ENCODE measurements at places on chromosomes 11 and 22.

GRCh38 chr11:117391181-117391580 lies 63.5 kb downstream of the CEP164 start:
- no peak for DNase-seq

GRCh38 chr11:64863391-64864060 lies 14.9 kb downstream of the EHD1 start:
- DNase-seq = no peak

DNA sequence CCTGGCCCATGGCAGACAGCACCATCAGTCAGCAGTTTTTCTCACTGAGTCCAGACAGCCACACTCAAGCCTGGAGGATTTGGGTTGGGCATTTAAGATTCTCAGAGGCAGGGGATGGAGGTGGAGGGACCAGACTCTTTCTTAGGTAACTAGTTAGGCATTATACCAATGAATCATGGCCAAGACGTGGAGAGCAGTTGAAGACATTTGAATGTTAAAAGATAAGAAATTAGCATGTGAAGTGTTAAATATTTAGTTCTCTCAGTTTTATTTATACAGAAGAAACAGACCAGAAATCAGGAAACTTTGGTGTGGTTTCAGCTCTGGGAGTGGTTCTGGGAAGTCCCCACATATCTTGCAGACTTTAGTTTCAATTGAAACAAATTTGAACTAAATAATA lies 9.9 kb downstream of the GTF2H1 start:
- no peak for DNase-seq

DNA sequence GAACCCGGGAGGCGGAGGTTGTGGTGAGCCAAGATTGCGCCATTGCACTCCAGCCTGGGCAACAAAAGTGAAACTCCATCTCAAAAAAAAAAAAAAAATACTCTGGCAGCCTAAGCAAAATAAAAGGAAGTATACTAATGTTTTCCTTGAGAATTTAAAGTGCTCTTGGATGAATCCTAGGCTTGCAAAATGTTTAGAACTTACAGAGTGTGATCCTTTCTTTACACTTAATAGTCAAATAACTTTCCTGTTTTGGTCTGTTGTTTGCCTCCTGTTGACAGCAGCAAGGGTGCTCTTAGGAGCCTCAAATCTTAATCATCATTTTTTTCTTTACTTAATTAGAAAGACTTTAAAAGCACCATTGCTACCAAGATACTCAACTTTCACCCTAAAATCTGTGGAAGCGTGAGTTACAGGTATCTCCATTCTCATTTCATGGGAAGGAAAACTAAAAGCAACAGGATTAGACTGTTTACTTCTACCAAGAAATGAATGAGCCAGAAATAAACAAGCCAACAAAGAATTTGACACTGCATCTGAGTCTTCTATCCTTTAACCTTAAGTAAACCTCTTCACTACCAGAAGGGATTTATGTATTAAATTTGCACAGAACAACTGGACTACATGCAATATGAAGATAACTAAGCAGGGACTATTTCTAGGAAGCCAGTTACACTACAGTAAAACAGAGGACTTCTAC lies 38.7 kb upstream of the CRTAM start:
- no peak for DNase-seq

- no peak for DNase-seq
Observed at GRCh38 chr11:75269896-75270295, 29.3 kb downstream of the TPBGL start.

- no peak for DNase-seq
Observed at GRCh38 chr11:24131698-24132097, 365.2 kb upstream of the LUZP2 start.

DNA sequence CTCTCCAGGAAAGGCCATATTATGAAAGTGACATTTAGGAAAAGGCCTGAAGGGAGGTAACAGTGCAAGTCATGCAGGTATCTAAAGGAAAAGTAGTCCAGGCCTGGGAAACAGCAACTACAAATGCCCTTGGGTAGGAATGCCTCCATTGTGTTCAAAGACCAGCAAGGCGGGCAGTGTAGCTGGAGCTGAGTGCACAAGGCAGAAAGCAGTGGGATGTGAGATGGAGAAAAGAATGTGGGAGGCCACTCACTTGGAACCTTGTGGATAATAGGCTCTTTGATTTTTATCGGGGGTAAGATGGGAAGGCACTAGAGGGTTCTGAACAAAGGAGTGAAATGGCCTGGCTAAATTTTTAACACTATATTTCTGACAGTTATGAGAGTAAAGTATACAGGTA lies 188.6 kb downstream of the PGR start:
- no peak for DNase-seq

DNA sequence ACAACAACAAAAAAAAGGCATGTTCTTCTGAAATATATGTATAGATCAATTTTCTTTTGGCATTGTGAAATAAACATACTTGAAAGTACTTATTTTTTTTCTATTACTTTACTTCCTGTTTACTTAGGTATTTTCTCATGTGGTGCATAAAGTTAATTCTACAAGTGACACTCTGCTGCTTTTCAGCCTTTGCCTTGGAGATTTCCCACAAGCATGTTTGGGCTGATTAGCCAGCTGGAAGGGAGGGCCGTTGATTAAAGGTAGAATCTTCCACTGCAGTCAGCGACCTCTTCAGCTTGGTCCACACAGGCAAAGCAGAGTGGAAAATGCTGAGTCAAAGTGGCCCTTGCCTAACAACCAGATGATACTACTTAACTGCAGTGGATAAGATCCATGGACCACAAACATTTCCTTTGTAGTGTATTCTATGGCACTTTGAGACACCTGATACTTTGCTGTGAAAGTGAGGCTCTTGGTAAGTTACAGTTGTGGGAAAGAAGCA lies 176.0 kb downstream of the ARHGAP42 start:
- no peak for DNase-seq

- DNase-seq = no peak
Observed at GRCh38 chr22:29593923-29594322, 9.5 kb upstream of the NF2 start.

DNA sequence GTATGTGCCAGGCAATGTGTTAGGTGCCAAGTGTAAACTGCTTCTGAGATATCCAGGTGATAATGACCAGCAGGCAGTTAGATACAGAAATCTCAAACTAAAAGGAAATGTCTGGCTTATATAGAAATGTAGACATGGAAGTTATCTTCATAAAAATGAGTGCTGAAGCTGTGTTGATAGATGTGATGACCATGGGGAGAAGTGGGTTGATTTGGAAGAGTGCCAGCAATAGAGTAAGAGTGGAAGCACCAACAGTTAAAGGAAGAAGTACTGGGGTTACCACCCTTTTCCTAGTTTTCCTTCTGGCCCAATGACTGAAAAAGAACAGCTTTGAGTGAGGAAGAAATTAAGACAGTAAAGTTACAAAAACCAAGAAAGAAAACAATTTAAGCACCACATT lies 68.5 kb downstream of the C2CD3 start:
- DNase-seq = no peak

DNA sequence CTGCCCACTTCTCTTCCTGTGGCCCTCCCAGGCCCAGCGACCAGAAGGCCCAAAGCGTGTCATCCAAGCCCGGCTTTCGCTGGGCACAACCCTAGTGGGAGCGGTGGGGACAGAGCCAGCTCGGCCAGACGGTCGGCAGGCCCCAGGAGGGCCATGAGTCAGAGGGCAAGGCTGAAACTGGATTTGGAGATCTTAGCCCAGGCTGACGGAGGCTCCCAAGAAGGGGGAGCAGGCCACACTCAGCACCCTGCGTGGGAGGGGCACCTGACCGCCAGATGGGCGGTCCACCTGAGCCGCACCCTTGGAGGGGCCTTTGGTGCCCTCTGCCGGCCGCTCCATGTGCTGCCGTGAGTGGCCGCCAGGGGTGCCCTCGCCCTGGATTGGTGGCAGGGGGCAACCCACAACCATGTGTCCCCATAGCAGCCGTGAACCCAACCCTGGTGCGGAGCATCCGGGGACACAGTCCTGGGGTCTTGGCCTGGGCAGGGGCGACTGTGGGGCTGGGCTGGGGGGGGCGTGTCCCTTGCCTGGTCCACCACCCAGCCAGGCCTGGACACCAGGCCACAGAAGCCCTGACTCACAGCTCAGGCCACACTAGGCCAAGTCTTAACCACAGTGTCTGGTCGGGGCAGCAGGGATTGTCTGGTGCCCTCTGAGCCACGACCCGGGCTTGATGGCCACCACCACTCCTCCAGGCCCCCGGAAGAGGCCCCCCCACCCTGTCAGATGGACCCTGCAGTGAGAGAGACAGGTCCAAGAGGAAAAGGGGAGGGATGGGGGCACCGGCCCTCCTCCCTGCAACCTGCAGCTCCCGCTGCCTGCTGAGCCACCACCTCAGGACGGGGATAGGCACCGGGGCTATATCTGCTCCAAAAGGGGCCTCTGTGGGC lies 19.2 kb upstream of the TALDO1 start:
- DNase-seq = peak; percentile 74

DNA sequence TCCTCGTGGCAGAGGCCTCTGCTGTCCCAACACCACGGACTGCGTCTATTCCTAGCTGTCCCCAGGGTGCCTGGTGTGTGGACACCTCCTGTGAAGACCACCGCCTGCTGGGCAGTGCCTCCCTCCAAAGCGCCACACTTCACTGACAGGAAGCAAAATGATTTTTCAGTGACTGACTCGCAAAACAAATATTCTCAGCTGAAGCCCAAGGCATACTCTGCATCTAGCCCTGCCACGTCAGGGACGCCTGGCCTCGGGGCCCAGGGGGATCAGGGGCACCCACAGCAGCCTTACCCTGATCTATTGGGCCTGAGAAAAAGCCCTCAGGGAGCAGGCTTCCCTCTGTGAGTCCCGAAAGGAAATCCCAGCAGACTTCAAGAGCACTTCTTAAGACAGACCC lies 2.2 kb downstream of the BRD1 start:
- DNase-seq = no peak

DNA sequence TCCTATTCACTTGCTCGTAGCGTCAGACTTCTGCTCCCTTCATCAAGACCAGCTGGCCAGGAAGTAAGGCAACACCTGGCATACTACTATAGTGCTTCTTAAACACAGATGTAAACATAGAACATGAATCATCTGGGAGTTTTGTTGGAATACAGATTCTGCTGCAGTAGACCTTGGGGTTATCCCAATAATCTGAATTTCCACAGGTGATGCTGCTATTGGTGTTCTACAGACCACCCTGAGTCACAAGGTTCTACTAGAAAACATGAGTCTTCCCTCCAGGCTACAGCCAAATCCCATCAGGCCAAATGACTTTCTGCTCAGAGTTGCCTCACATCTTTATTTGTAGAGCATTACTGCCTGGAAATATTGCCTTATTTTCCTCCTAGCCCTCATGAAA lies 175.2 kb downstream of the NELL1 start:
- DNase-seq = no peak

GRCh38 chr11:1406571-1407485 lies 17.1 kb downstream of the BRSK2 start:
- no peak for DNase-seq

DNA sequence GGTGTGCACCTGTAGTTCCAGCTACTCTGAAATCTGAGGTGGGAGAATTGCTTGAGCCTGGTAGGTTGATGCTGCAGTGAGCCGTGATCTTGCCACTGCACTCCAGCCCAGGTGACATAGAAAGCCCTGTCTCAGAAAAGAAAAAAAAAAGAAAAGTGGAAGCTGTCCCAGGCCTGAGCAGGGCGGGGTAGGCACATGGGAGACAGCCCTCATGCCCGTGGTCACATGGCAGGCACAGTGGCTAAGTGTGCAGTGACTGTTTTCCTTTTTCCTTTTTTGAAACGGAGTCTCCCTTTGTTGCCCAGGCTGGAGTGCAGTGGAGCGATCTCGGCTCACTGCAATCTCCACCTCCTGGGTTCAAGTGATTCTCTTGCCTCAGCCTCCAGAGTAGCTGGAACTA lies 7.8 kb downstream of the OTUB1 start:
- no peak for DNase-seq

DNA sequence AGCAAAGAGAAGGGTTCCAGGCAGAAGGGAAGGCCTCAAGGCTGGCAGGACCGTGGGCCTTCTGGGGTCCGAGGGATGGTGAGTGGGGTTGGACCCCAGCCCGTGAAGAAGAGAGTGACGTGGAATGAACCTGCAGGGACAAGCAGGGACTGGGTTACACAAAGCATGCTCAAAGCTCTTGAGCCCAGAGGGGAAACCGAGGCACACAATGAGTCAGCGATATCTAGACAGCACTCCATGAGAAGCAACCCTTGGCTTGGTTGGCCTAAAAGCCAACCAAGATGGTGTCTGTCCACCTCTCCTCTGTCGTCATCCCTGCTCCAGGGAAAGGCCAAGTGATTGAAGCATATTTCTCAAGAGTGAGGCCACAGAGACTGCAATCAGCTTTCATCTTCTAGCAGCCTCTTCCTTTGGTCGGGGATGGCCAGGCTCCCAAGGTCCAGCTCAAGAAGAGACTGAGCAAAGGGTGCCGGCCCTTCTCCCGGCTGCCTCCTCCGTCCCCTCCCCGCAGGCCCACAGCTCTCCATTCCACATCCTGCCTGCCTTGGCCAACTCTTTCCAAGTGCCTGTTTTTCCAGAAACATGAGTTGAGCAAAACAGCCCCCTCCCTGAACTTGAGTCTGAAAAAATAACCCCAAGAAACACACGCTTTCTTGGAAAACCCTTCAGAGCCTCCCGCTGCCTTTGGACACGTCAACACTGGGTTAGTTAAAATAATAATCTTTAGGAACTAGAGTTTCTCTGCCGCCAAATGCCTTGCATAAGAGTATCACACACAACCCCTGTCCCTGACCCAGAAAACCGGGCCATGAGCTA lies 556.6 kb downstream of the MIAT start:
- no peak for DNase-seq

DNA sequence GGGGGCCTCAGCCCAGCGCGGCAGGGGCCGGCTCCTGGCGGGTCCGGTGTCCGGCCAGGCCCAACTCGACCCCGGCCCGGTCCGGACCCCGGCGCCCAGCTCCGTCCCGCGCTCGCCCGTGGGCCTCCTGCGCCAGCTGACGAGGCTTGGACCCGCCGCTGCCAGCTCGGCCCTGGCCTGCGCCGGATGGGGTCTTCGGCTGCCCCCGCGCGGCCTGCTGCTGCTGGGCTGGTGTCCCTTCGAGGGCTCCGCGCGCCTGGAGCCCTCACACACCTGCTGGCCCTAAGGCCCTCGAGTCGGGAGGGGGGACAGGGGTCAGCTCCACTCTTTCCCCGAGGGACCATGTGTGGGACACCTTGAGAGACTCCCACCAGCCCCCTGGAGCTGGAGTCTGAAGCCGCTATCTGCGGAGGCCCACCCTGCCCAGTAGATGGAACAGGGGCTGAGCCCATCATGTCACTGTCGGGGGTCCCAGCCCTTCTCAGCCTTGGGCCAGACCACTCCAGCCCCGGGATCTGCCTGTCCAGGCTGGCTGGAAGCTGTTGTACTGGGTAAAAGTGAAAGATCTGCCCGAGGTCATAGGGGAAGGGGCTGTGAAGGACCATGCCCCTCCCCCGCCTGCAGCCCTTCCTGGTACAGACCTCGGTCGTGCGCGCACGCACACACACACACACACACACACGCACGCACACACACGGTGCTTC lies 768 bp upstream of the CDKN1C start:
- no peak for DNase-seq

Measured in activated CD8-positive, alpha-beta memory T cell treated with anti-CD3 and anti-CD28 coated beads for 1 hour (primary cell).